ENCODE measurements at places on chromosomes 3 and 15.

DNA sequence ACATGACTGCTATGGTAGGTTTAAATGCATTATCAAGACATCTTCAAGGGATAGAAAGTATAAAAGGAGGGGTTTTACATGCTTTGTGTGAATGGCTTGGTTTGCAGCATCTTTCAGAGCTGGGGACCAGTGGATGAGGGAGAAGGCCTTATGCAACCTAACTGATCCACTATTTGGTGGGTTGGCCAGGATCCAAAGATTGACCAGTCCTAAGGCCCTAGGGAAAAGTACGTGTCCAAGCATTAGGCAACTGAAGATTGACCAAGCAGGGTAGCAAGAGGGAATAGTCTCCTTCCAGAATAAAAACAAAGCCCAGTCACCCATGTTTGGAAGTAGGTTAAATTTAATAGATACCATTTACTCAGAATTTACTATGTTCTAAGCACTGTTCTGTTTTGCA is 509.3 kb downstream of the EPHB1 start:
- DNase-seq, result no peak

DNA sequence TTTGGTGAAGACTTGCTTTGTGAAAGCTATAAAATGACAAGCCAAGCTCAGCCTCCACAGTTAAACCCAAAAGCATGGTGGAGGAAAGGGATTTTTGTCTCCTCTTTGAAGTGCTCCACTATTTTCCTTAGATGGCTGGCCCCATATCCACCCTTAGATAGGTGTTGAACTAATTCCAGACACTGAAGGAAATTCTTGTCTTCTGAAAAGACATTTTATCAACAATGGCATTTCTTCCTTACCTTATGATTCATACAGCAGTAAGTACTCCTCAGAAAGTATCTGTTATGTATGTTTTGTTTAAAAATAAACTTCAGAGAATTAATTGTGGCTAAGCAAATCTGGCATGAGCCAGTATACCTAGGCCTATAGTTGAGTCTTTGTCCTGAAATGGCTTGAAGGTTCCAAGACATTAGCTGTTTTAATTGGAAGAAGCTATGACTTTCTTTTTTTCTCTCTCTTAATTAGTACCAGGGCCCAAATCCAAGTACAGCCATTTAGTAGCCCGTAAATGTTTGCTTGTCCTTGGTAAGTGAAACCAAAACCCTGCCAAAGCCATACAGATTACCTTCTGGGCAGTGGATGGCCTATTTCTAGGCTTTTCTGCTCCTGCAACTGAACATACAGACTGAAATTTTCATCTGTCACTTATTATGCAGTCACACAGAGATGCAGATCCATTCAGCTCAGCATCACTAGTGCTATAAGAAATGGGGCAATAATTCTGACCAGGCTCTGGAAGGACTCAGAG is 5.1 kb upstream of the BFSP2 start:
- no peak for DNase-seq

DNA sequence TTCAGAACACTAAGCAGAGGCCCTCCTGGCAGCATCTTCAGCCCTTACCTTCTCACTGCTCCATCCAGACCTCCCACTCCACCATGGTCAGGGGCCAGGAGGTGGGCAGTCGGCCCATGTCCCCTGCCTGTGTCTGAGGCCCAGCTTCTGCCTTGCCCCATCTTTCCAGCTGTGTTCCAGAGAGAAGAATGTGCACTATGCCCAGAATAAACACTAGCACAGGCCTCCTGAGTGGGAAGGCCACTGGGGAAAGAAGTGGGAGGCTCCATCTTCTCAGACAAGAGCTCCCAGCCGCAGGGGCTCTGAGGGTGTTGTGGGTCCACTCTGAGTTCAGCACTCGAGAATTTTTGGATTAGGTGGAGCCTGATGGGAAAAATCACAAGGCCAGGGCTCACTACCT is 44.5 kb downstream of the ADCY5 start:
- no peak for DNase-seq

GRCh38 chr3:107251819-107252218 is 125.4 kb upstream of the CCDC54 start:
- no peak for DNase-seq

DNA sequence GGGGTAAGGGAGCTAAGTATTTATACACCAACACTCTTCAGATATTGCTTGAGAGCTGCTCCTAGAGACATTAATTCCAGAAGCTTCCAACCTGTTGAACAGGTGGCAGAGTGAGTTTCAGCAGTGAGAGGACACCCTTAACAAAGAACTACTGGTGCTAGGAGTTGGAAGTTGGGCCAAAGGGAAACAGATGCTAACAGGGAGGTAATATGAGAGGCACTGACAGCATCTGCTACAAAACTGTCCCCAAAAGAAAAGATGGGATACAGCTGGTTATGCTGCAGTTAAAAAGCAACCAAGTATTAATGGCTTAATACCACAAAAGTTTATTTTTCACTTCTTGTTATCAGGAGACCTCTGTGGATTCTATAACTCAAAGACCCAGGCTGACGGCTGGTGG is 104.5 kb upstream of the SATB1 start:
- DNase-seq, result no peak

GRCh38 chr3:193987186-193987585 is 148.8 kb upstream of the HES1 start:
- DNase-seq, result peak; percentile 28

DNA sequence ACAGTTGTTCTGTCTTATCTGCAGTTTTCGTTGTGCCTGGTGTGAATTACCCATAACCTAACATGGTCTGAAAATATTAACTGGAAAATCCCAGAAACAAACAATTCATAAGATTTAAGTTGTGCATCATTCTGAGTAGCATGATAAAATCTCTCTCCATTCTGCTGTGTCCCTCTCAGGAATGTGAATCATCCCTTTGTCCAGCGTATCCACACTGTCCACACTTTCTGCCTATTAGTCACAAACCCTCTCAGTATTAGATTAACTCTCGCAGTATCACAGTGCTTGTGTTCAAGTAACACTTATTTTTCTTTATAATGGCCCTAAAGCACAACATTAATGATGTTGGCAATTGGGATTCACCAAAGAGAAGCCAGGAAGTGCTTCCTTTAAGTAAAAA is 203.2 kb downstream of the CGGBP1 start:
- peak; percentile 45 for DNase-seq

DNA sequence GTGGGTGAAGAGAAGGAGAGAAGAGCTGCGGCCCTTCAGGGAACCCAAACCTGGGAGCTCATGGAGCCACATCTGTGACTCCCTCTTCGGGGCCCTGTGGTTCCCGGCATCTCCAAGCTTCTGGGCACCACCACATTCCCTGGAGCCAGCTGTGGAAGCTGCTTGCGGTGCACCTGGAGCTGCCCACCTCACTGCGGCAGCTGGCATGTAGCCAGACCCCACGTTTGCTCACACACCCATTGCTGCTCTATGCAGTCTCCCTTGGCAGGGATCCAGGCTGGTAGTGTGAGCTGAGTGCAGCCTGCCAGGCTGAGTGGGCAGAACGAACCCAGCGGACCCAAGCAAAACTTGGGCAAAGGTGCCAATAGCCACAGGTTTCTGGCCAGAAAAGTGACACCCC is 16.8 kb upstream of the PLA2G4E start:
- no peak for DNase-seq

DNA sequence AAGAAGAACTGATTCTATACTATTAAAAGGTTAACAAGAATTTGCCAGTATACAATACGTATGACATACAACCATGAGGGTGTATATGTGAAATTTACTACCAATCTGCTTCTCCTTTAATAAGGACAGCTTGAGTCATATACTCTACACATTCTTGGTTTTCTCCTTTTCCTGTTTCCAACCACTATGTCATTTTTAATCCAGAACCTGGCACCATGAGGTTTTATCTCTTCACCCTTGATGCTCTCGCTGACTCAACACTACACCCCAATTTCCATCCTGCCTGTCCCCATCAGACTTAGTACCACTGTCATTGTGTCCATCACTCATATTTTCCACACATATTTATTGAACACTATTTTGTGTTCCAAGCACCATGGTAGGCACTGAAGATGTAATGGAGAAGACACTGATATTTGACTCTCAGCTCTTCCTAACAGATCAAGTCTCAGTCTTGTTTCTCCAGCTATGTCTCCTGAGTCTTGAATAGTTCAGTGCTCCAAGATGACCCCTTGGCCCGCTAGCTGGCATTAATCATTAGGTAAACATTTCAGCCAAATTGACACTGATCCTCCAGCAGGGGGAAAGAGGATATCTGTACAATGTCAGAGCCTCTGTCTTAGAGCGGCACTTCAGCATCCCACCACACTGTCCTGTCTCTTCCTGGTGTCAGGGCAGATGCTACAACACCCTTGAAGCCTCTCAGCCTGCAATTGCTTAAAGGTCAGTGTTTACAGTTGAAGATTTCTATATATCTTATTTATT is 11.2 kb upstream of the COL8A1 start:
- DNase-seq, result no peak

- no peak for DNase-seq
Measured at GRCh38 chr15:26686547-26687187, 86.2 kb downstream of the GABRB3 start.

GRCh38 chr3:41572092-41572491 is 372.8 kb downstream of the CTNNB1 start:
- DNase-seq, result no peak

- no peak for DNase-seq
Measured at GRCh38 chr3:163722405-163722804, 1355.9 kb downstream of the SI start.

DNA sequence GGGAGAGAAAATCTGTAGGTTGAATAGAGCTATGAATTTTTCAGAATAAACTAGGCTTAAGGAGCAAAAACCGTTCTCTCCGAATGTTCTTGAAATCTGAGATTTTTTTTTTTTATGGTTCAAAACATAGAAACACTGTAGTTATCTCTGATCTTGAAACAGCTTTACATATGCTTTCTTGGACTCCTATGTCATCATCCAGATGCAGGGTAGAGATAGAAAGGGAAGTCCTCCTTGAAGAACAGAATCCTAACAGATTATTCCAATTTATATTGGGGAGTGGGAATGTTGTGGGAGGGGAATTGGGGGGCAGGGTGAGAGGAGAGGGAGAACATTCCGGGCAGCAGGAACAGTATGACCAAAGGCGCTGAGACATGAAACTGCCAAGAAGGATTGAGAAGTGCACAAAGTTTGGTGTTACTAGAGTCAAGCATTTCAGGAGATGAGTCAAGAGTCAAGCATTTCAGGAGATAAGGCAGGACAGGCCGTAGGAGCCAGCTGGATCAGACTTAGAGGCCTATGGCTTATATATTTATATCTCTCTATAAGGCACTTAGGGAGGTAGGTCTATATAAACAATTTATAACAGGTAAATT is 21.9 kb upstream of the ST3GAL6 start:
- DNase-seq, result peak; percentile 72

DNA sequence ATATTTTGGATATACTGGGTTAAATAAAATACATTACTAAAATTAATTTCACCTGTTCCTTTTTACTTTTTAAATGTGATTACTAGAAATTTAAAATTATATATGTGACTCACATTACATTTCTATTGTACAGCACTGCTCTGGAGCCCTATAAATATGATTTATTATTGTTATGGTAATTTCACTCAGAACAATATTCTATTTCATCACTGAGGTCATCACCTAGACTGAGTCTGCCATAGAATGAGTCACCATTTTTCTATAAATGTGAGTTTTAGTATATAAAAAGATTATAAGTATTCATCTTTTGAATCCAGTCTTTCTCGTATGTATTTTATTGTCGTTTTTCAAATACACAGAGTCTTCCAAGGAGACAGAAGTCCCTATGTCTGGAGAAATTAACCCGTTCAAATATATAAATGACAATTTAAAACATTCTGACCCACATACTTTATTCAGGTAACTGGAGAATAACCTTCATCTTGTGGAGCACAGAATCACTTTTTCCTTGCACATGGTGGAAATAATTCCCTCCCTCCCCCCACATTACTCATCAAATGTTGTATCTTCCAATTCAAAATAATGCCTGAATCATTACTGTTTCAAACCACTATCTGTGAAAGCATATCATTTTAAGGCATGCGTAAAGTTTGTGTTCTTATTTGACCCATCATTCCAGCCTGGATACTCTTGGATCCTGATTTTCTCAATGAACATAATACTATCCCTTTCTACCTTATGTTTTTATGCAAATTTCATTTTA is 30.0 kb downstream of the CHST14 start:
- DNase-seq, result peak; percentile 11

- DNase-seq, result no peak
Measured at GRCh38 chr3:178754852-178755510, 218.7 kb downstream of the KCNMB2 start.

- DNase-seq, result peak; percentile 34
Measured at GRCh38 chr3:14793126-14793857, 25.5 kb upstream of the FGD5 start.

- no peak for DNase-seq
Measured at GRCh38 chr3:172560026-172560425, 36.8 kb upstream of the TNFSF10 start.

DNA sequence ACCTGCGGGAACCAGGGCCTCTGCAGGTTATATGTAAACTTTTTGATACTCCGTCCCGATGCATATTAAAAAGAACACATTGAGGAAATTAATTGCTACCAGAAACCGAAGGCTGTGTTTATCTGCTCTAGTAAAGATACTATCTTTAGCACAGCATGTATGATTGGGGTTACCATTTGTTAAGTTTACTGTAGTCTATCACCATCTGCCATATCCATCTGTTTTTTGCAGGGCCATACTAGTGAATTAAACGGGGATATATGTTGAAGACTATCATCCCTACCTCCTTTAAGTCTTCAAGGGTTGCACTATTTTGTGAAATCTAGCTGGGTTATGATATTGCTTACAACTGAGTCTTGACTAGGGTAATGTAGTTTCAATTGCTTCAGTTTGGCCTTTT is 597.0 kb downstream of the SQOR start:
- no peak for DNase-seq

- DNase-seq, result peak; percentile 13
Measured at GRCh38 chr15:79881254-79881653, 15.6 kb downstream of the MTHFS start.

- DNase-seq, result peak; percentile 82
Measured at GRCh38 chr3:187130346-187131066, 8.8 kb downstream of the RPL39L start.

DNA sequence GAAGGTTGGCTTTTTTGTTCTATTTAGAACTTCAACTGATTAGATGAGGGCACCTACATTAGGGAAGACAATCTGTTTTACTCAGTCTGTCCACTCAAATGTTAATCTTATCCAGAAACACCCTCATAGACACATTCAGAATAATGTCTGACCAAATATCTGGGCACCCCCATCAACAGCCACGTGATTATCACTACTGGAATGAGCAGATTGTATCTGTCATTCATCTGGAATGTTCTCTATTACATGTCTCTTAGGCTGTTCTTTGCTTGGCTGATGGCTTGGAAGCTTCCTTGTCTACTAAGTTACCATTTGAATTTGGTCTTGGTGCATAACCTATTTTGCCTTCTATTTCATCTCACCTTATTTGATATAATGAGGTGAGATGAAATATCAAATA is 15.7 kb upstream of the LRRC58 start:
- DNase-seq, result no peak

GRCh38 chr3:126750756-126751121 is 46.7 kb downstream of the CHCHD6 start:
- DNase-seq, result no peak

GRCh38 chr15:88835646-88836045 is 32.4 kb downstream of the ACAN start:
- peak; percentile 6 for DNase-seq

GRCh38 chr3:148203297-148204010 is 494.2 kb upstream of the AGTR1 start:
- no peak for DNase-seq

GRCh38 chr3:162278834-162279233 is 782.2 kb downstream of the OTOL1 start:
- no peak for DNase-seq
